ENCODE measurements at places on chromosomes 16 and 17. TPM values are rescaled to one million over a fixed set of nuclear protein-coding genes. Genes with fewer than 3 reads are reported as not detected.
A peak's percentile ranks its signal among the peaks of the same experiment; 100 is the strongest.

Gene EFNB3
- total RNA-seq = 0.82 TPM

- H3K4me3 ChIP-seq = peak overlapping the region; percentile 88
- no peaks in the 10 kb centered on the region for H3K27me3 ChIP-seq
- peaks cover 8% of the 10 kb centered on the region for H3K4me1 ChIP-seq
- peak; percentile 25 for DNase-seq
- H3K36me3 ChIP-seq = no peaks in the 10 kb centered on the region
Observed at GRCh38 chr16:81313701-81314602, 810 bp upstream of the GAN start.

DNA sequence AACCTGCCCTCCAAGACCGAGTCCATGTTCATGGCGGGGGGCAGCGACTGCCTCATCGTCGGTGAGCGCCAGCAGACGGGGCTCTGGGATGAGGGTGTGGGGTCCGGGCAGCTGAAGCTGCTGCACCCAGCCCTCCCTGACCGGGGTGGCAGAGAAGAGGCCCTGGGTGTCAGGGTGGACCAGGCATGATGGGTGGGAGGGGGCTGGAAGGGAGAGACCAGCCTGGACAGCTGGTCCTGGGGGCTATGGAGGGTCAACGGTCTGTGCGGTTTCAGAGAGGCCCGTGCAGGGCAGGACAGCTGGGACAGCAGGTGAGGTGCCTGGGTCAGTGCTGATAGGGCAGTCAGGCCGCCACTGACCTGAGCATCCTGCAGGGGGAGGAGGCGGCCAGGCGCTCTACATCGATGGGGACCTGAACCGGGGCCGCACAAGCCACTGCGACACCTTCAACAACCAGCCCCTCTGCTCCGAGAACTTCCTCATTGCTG lies 13.3 kb upstream of the ATP6V0C start:
- H3K36me3 ChIP-seq = no peaks in the 10 kb centered on the region
- peaks cover 6% of the 10 kb centered on the region for H3K4me1 ChIP-seq
- H3K27ac ChIP-seq = no peak overlapping the region
- DNase-seq = no peak
- H3K27me3 ChIP-seq = no peaks in the 10 kb centered on the region

- no peaks in the 10 kb centered on the region for H3K4me1 ChIP-seq
- DNase-seq = no peak
- H3K27ac ChIP-seq = no peak overlapping the region
- no peak overlapping the region for H3K4me3 ChIP-seq
- no peaks in the 10 kb centered on the region for H3K27me3 ChIP-seq
Observed at GRCh38 chr17:60321336-60322055, 70.4 kb downstream of the USP32 start.

GRCh38 chr16:11691771-11692170 lies 23.5 kb downstream of the SNN start:
- no peak for DNase-seq
- no peaks in the 10 kb centered on the region for H3K4me1 ChIP-seq
- peaks cover 10% of the 10 kb centered on the region for H3K36me3 ChIP-seq
- H3K27ac ChIP-seq = no peak overlapping the region

- H3K36me3 ChIP-seq = peaks cover 21% of the 10 kb centered on the region
- peak overlapping the region; percentile 5 for H3K4me3 ChIP-seq
- no peaks in the 10 kb centered on the region for H3K27me3 ChIP-seq
- peaks cover 28% of the 10 kb centered on the region for H3K4me1 ChIP-seq
- DNase-seq = peak; percentile 71
- H3K27ac ChIP-seq = peak overlapping the region; percentile 93
Observed at GRCh38 chr17:40095944-40096791, 4.2 kb downstream of the NR1D1 start.
